NK-92 treated with Interleukin-12 subunit alpha and Interleukin-12 subunit beta, amount 100 ng/mL, for 24 hours (cell line): ENCODE measurements at places on chromosomes 2 and 18.
A peak's percentile ranks its signal among the peaks of the same experiment; 100 is the strongest.

GRCh38 chr2:37191253-37191652 is 2.8 kb upstream of the SULT6B1 start:
- DNase-seq = peak; percentile 5

- no peak for DNase-seq
Observed at GRCh38 chr18:76410660-76411417, 84.2 kb downstream of the ZNF516 start.

GRCh38 chr2:176581557-176582165 is 312.4 kb downstream of the MTX2 start:
- no peak for DNase-seq

- no peak for DNase-seq
Observed at GRCh38 chr18:58038063-58038462, 6.0 kb upstream of the NEDD4L start.

- DNase-seq = no peak
Observed at GRCh38 chr18:67266246-67267237, 250.0 kb downstream of the DSEL start.

DNA sequence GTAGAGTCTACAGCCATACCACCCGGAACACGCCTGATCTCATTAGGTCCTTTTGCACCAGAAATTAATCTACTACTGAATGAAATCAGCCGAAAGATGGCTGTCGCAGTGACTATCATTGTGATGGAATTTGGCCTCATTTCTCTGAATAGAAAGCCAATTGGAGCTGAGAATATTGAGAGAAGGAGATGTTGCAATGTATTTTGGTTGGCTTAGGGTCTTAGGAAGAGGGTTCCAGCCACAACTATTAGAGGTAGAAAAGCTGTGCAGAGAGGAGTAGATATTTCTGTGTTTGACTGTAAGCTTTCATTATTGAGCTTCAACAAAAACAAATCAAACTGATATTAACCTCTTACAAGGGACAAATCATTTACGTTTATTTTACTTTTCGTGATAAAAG is 98.1 kb downstream of the THSD7B start:
- no peak for DNase-seq

DNA sequence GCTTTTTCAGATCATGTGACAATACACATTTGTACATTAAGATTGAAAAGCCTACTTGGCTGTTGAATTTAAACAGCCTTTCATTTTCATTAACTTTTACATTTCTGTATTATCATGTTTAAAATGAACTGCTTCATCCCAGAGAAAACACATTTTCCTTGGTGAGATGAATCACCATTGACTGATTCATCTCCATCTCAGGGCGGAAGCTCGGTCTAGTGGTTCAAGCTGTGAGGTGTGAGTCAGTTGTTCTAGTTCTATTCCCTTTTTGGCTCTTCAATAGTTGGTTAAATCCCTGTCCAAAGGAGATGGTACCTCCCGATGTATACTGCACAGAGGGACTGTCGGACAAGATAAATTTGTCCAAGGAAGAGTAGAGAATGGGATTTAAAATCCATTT is 189.7 kb downstream of the ADCYAP1 start:
- DNase-seq = no peak

- no peak for DNase-seq
Observed at GRCh38 chr2:64112016-64112415, 32.2 kb downstream of the PELI1 start.

- no peak for DNase-seq
Observed at GRCh38 chr2:235607546-235608199, 113.8 kb downstream of the AGAP1 start.

DNA sequence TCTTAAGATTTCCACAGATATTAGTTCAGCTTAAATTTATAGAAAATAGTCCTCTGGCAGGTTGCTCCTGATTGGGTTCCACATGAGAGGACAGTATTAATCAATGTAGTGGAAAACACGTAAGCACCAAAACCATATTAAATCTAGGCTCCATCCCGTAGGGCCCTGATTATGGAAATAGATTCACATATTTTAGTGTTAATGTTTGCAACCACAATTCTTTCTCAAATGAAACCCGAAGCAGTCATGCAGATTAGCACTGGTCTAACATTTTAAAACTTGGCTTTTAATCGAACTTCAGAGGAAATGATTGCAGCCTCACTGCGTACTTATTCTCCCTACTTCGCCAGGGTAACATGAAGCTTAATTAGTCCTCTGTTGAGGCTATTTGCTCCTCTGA is 60.9 kb downstream of the METTL4 start:
- DNase-seq = no peak

DNA sequence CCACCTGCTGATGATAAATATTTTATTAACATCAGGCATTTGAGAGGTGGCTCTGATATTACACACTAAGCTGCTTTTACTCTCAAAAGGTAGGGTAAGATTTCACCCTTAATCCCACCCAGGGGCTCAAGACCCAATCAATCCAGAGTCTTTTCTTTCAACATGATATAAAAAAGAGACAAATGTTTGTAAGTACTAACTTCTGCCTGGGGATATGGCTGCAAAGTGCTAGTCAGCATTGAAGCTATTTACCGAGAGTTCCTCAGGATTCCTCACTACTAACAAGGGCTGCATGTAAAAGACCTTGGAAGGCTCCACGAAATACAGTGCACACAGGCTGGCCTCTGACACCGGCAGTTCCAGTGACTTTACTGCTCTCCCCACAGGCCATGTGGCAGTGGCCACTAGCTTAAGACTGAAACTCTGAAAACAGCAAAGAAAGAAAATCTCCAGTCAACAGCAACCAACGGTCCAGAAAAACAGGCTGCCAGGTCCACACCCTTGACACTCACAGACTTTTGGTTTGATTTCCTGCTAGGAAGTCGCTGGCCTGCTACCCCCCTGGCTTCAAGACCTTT is 11.2 kb downstream of the MREG start:
- no peak for DNase-seq

GRCh38 chr18:64678048-64678447 is 529.2 kb upstream of the LINC00305 start:
- no peak for DNase-seq

DNA sequence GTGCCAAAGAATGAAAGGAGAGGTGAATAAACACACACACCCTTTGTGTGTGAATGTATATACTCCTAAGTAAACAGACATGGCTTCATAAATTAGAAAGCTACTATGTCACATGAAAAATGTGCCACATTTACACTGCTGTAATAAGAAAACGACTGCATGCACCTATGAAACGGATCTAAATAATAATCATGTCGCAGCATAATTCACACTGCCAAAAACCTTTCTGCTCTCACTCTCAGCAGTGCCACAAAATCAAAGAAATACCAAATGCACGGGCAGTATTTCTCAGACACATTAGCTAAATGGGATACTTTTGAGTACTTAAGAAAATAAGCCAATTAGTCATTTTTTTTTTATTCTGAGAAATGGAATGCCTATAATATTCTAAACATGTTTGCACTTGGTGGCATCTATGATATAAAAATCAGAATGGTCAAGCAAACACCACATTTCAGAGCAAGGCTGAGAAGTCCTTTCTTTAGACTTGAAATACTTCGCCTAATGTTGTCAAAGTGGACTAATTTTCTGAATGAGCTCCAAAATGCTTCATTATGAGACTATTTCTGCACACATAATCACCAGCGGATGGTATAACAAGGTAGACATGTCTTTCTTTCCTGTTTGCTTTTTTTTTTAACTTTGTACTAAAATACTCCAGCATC is 6.6 kb downstream of the BCL11A start:
- DNase-seq = no peak

GRCh38 chr18:8562919-8563318 is 46.3 kb upstream of the RAB12 start:
- no peak for DNase-seq

DNA sequence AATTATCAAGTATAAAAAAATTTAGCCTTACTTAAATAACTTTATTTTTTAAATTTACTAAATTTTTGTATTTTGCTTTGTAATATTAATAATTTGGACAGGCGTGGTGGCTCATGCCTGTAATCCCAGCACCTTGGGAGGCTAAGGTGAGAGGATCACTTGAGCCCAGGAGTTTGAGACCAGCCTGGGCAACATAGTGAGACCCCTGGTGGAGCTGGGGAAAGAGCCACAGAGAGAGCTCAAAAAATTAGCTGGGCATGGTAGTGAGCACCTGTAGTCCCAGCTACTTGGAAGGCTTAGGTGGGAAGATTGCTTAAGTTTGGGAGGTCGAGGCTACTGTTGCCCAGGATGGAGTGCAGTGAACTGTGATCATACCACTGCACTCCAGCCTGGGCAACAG is 143.5 kb downstream of the B3GNT2 start:
- no peak for DNase-seq

DNA sequence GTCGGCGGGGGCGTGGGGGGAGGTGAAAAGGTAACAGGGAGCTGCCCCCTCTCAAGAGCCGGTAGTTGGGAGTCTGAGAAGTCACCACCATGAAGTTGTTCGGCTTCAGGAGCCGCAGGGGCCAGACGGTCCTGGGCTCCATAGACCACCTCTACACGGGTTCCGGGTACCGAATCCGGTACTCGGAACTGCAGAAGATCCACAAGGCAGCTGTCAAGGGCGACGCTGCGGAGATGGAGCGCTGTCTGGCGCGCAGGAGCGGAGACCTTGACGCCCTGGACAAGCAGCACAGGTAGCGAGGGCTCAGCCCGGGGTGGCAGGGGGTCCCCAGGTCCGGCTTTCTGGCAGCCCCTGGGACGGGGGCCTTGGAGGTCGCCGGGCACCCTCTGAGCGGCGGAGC is 47.1 kb upstream of the ZNF519 start:
- no peak for DNase-seq

GRCh38 chr2:187470698-187471097 is 22.6 kb upstream of the CALCRL start:
- DNase-seq = no peak

DNA sequence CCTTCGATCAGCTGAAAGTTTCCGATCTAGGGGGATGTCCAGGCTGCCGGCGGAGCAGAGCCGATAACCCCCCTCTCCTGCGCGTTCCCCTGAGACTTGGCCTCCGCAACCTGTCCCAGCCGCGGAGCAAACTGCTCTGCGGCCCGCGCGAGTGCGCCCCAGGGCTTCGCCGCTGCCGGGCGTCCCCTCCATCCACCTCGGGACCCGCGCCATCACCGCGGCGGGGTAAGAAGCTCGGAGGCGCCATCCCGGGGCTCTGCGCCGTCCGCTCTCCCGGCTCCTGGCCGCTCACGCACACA is 990 bp upstream of the GDF7 start:
- DNase-seq = no peak

- DNase-seq = no peak
Observed at GRCh38 chr2:102304268-102304667, 7.1 kb upstream of the IL1RL1 start.

DNA sequence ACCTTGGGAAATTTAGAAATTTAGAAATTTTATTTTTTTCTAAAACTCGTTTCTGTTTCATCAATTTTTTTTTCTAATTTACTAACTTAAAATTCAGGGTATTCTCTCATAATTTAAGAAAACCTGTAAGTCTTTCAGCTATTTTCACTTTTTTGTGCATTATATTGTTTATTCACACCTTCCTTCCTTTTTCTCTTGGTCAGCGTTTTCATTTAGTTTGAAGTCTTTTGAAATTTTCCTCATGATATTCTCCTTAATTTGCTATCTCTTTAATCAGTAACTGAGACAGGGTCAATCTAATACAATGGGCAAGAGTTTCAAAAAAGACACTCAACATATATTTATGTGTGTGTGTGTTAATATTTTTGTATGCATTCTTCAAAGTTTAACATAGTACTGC is 50.5 kb upstream of the MSTN start:
- DNase-seq = no peak

- no peak for DNase-seq
Observed at GRCh38 chr2:203720915-203721672, 14.7 kb downstream of the CD28 start.

GRCh38 chr2:121583555-121583954 is 52.9 kb downstream of the RNU4ATAC start:
- no peak for DNase-seq

- no peak for DNase-seq
Observed at GRCh38 chr2:40039549-40039948, 260.5 kb upstream of the THUMPD2 start.

DNA sequence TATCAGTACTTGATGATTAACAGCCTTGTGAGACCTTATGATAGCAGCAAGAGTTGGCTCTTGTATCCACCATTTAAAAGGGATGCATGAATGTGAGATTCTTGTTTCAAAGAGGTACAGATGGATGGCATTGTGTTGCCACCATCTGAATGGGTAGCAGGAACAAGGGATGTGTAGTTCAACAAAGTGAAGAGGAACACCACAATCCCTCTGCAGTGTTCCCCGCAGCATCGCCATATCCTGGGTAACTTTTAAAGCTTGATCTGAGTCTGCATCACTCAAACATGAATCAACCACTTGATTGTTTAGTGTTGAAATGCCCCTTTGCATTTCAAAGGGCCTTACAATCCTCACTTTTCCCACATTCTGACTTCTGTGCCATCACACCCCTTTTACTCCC is 106.7 kb downstream of the SS18 start:
- DNase-seq = no peak

- no peak for DNase-seq
Observed at GRCh38 chr2:213932-214693, 49.7 kb downstream of the SH3YL1 start.

DNA sequence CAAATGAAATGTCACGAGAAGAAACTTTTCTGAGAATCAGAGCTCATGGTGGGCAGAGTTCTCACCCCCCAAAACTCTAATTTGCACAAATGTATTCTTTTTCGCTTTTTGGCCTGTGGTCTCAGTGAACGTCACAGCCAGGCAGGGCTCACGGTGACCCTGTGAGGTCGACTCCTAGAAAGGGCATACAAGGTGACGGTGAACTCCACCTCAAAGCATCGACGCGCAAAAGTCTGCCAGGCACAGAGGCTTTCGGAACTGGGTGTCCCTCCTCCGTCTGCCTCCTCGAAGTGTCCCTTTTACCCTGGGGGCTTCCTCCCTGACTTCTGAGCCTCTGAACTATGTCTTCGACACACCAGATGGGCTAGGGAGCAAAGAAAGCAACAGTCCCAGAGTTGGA is 139.2 kb upstream of the PXDN start:
- DNase-seq = no peak

DNA sequence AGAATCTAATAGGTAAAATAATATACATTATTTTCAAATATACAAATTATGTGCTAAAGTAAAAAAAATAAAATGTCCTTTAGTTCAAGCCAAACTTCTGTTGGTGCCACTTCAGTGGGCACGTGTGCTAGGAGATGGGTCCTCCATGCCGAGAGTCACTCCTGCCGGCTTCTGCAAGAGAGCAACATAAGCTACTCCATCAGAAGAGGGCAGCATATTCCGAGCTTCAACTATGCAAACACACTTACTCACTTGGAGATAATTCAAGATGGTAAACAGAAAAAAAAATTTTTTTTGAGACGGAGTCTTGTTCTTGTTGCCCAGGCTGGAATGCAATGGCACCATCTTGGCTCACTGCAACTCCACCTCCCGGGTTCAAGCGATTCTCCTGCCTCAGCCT is 24.4 kb downstream of the CNOT11 start:
- no peak for DNase-seq

DNA sequence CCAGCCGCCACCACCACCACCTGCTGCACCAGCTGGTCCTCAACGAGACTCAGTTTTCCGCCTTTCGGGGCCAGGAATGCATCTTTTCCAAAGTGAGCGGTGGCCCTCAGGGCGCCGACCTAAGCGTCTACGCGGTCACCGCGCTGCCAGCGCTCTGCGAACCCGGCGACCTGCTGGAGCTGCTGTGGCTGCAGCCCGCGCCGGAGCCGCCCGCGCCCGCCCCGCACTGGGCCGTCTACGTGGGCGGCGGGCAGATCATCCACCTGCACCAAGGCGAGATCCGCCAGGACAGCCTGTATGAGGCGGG is 1.6 kb downstream of the LRATD1 start:
- no peak for DNase-seq

GRCh38 chr2:195493416-195493815 is 163.6 kb upstream of the SLC39A10 start:
- DNase-seq = no peak
